ENCODE measurements at places on chromosomes 13 and 19.

- DNase-seq: no peak
These were observed 342 bp upstream of the EID2 start for GRCh38 chr19:39540333-39540673.

DNA sequence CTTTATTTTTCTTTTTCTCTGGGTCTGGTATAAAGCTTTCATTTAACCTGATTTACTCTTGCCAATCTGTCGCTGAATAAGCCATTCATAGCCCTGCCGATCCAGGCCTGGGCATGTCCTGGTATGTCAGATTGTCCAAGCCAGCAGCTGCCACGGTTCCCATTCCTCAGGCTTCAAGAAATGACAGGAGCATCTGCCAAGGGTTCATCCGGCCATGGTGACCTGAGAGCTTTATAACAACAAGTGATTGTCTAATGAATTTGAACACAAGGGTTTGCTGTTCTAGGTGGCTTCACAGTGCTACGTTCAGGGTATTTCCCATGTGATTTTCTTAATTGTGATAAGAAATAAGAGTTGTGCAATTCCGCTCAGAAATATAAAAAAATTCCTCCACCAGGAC lies 20.0 kb downstream of the PNMA8A start:
- no peak for DNase-seq

DNA sequence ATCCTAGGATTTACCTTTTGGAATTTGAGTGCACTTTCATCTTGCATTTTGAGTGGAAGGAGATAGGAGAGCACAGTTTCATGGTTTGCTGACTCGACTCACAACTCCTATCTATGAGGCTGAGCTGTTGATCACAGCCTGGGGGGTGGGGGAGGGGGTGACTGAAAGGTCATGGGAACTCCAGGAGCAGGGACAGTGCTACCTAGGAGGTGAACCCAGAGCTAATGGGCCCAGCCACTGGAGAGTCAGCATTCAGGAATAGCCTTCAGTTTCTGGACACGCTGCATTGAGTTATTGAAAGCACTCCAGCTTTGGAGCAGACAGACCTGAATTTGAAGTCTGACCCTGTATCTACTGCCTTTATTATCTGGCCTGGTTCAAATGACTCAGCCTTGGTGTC lies 339.9 kb downstream of the SLC7A1 start:
- no peak for DNase-seq

- DNase-seq: no peak
These were observed 442 bp upstream of the CDC16 start for GRCh38 chr13:114234266-114234644.

All from stimulated activated CD4-positive, alpha-beta T cell treated with anti-CD3 and anti-CD28 coated beads, Interleukin-4, amount 100 ng/mL, for 1 hour (primary cell).